ENCODE measurements at places on chromosomes 11 and 22.

DNA sequence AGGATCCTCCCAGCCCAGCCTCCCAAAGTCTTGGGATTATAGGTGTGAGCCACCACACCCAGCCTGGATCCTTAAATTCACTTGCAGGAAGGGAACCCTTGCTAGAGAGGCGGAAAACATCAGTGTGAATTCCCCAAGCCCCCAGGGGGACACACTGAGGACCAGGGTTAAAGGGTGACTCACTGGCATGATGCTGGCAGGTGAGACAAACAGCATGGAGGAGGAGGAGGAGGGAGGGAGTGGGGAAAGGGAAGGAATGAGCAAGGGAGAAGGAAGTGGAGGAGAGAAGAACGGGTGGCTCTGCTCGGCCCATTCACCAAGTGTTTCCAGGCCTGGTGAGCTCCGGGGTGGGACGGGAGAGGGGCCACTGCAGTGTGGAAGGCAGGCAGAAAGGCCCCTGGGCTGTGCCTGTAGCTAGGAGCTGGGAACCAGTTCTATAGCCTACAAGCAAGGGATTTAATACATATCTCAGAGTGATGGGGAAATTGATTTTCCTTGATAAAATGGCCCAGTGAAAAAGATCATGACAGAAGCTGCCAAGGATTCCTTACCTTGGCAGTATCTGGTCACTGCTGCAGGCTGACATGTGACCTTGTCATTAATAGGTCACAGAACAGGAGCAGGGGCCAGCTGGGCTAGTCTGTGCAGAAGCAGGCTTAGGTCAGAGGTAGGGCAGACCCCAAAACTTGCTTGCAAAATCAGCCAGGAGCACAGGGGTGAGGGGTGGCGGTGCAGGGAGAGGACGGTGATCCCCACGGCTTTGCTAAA is 370.2 kb downstream of the SHANK2 start:
- no peak for DNase-seq

DNA sequence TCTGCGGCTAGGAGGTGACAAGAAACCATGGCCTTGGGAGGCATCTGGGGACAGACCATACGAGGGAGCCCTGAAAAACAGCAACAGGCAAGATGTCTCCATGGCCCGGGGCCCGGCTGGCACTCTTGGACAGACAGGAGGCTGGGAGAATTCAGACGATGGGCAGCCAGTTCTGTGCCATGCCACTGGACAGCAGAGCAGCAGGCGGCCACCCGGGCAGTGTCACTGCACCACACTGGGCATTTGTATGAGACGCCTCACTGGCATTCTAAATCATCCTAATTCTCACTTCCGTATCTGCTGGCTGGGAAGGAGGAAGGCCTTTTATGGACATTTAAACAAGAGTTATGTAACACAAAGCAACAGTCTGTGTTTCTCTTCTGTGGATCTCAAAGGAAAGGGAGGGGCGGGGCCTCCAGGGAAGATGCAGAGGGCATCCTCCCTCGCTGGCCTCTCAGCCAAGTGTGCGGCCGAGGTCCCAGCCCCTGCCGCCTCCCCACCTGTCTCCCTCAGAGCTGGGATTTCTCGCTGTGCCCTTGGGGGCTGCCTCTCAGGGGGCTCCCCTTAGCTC is 350.3 kb downstream of the SHANK2 start:
- DNase-seq = no peak

DNA sequence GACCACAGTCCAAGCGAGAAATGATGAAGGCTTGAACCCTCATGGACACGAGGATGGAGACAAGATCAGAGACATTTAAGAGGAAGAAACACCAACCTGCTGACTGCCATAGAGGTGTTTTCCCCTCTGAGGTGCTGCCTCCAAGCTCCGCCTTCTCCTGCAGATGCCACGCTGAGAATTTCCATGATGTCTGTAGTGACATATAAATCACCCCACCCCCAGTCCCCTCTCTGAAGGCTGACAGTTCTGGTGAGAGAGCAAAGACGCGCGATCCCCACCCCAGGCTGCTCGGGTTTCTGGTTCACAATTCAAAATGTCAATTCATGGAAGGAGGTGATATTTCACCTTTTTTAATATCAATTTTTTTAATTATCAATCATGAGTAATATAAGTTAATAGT is 28.2 kb downstream of the LRRC32 start:
- DNase-seq = no peak

DNA sequence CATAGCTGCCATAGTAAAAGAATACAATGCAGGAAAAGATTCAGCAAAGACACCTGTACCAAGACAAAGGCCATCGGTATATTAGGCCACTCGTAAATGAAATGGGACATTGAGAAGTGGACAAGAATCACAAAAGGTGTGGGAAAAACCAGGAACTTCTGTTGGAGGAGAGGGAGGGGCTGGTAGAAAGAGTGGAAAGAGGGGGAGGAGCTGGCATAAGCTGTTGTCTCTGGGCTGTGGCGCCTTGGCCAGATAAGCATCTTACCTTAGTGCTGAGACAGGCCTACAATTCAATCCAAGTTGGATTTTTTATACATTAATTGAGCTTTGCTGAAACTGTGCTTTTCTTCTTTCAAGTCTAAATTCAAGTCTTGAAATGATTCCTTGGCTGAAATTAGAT is 37.1 kb downstream of the ZNF202 start:
- DNase-seq = no peak

- DNase-seq = no peak
These were observed 67.3 kb downstream of the HIPK3 start for GRCh38 chr11:33324302-33324985.

DNA sequence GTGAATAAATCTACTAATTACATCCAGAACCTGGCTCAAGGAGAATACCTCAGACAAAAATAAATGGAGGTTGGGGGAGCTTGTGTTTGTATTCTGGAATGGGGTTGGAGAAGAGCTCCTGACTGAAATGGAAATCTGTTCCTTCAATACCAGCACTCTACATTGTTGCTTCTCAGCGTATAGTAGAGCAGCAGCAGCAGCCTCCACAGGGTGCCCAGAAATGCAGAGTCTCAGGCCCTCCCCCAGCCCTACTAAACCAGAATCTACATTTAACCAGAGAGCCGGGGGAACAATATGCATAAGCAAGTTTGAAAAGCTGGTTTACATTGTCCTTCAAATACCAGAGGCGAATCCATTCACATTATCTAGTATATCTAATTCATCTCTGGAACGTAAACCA is 474.8 kb downstream of the NTM start:
- DNase-seq = no peak

DNA sequence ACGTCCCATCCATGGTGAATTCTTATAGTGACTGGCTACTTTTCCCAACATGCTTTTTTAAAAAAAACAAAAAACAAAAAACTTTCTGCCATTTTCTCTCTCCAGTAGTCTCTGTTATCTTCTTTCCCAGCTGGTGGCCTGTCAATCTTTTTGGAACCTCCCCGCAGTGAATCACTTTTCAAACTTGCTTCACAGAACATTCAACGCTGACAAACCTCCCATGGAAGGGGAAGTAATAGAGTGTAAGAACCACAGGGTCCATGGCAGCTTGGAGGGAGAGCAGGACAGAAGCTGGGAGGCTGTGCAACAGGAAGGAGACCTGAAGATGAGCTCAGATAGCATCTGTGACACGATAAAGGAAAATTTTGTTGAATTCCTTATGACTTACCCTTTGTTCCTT is 9.8 kb upstream of the CECR2 start:
- no peak for DNase-seq

GRCh38 chr22:42770941-42771647 is 50.4 kb upstream of the A4GALT start:
- DNase-seq = no peak

- DNase-seq = no peak
These were observed 11.9 kb upstream of the PPP6R3 start for GRCh38 chr11:68448604-68449011.

DNA sequence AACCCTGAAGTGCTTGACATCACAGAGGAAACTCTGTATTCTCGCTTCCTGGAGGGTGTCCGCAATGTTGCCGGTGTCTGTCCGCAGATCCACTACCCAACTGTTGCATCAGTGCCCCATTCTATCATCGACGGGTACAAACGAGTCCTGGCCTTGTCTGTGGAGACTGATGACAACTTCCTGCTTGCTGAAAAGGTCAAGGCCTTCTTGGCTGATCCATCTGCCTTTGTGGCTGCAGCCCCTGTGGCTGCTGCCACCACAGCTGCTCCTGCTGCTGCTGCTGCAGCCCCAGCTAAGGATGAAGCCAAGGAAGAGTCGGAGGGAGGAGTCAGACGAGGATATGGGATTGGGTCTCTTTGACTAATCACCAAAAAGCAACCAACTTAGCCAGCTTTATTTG is 42.9 kb upstream of the DAGLA start:
- DNase-seq = no peak

DNA sequence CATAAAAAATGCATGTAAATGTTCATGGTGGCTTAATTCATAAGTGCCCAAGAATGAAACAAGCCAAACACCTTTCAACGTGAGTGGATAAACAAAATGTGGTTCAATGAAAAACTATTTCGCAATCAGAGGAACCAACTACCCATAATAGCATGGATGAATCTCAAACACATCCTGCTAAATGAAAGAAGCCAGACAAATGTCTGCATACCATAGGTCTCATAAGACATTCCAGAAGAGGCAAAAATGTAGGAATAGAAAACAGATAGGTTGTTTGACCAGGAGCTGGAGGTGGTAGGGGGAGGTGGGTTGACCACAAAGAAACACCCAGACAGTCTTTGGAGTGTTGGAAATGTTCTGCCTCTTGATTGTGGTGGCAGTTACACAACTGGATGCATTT is 13.2 kb upstream of the OSBPL5 start:
- DNase-seq = no peak

DNA sequence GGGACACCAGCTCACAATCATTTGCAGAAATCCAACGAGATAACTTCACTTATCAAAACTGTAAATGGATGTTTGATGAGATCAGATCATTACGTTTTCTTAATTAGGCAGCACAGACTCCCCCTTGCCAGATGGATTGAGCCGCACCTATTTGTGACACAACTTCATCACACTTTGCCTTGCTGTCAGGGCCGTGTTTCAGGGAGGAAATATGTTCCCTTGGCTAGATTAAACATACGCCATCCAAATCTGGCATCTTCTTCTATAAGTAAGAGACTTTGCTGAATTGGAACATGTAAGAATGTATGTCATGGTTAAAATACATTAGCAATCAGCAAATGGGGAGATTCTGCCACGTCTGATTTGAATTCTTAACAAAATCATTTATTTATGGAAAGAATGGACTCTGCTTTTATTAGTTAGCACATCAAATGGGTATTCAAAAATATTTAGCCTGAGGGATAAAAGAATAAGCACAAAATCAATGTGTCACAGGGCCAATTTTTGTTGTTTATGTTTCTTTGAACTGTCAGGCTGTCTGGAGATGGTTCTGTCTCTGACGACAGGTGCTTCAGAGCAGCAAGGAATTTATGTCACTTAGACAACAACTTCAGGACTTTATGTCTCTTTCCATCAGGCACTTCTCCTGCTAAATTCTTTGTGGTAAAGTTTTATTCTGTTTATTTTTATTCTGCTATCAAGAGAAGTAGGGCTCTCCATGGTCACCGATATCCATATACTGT is 326.1 kb upstream of the NCAM1 start:
- no peak for DNase-seq

Data from NCI-H2081 treated with DMSO at 0.1 percent for 48 hours (cell line).